ENCODE measurements at places on chromosomes 1 and 21.
A peak's percentile ranks its signal among the peaks of the same experiment; 100 is the strongest.

GRCh38 chr1:202193614-202194327, at the start of gene LGR6:
Gene LGR6, plus strand, starts transcription at chr1:202193799. Its CDS starts 191 bp downstream, at chr1:202193990.
- no peak for DNase-seq

- DNase-seq = no peak
Measured at GRCh38 chr1:26288311-26288941, 8.5 kb downstream of the SH3BGRL3 start.

DNA sequence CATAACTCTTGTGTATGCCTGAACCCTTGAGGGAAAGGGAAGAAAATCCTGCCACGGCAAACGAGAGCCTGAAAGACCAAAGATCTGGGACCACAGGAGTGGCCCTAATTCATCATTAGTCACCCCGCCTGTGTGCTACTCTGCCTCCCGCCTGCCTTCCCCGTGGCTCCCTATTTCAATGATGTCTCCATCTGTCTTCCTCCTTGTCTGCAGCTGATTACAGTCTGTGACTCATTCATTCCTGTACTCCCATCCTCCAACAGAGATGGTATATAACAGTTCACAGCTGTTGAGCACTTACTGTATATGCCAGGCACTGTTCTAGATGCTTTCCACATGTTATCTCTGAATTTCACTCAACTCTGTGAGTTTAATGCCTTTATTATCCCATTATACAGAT, 96.6 kb downstream of the SEC16B start:
- DNase-seq = no peak

GRCh38 chr1:207676153-207676552, 31.2 kb downstream of the CR1L start:
- no peak for DNase-seq

- DNase-seq = no peak
Measured at GRCh38 chr1:199639453-199639852, 388.1 kb upstream of the NR5A2 start.

GRCh38 chr1:203206129-203206687, 19.7 kb upstream of the CHI3L1 start:
- peak; percentile 23 for DNase-seq

- no peak for DNase-seq
Measured at GRCh38 chr1:242710286-242710685, 185.8 kb upstream of the PLD5 start.

- no peak for DNase-seq
Measured at GRCh38 chr1:206859082-206859521, 6.3 kb upstream of the IL20 start.

DNA sequence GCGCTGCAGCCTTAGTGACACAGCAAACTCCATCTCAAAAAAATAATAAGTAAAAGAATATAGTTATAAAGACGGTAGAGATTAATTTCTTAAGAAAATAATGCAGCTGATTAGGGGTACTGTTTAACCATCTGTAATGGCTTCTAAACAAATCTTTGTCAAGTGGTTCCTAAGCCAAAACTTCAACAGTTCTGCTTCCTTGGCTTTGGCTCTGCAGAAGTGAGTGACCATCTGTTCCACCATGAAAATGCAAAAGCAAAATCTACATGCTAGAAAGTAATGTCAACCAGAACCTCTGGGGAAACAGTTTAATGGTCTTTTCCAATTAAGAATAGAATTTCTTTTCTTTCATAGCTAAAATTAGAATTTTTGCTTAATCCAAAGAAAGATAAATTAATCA, 8.3 kb upstream of the SH2D5 start:
- DNase-seq = no peak

GRCh38 chr1:17134034-17134433, 14.8 kb upstream of the PADI2 start:
- DNase-seq = no peak

DNA sequence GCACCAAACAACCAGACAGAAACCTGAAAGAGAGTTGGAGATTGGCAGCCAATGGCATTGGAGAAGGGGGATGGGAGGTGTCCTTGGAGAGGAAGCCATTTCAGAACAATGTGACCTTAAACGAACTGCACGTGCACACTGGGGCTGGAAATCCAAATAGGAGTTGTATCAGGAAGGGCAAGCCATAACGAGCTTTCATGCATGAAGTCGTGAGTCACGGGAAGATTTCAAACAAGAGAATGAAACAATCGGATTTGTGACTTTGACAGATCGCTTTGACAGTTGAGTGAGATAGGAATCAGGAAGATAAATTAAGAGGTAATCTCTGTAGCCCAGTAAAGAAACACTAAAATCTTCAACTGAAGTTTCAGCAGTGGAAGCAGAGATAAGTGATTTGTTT, 445.8 kb upstream of the ZP4 start:
- DNase-seq = no peak

Measured in upper lobe of right lung (tissue), 1 donor.